ENCODE measurements at places on chromosomes 3 and 15.

DNA sequence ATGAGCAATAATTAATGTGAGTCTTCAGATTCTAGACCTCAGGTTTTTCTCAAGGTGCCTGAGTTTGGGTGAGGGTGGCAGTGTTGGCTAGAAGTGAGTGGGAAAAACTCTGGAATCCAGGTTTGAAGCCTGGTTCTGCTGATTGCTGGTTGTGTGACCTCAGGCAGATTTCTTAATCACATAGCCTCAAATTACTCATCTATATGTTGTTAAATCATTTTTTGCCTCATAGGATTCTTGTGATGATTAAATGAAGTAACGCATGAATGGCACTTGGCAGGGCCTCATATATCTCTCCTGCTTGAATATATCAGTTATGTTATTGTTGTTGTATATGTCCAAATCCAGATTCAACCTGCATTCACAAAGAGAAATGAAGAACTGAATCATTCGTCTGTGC is 60.5 kb downstream of the NR2F2 start:
- no peak for DNase-seq

DNA sequence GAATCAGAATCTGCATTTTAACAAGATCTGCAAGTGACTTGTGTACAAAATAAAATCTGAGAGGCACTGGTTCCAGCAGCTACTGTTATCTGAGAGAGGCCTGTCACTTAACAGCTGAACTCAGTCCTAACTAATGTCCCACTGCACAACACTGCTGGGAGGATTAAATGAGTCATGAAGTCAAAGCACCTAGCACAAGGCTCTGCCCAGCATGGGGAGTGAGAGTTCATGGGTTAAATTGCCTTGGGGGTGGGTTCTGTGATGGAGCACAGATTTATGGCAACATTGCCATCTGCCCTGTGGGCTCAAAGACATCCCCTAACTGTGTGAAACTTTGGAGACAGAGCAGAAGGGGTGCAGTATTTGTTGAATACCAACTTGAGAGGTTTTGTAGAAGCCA is 250.9 kb downstream of the PLCL2 start:
- DNase-seq, result no peak

DNA sequence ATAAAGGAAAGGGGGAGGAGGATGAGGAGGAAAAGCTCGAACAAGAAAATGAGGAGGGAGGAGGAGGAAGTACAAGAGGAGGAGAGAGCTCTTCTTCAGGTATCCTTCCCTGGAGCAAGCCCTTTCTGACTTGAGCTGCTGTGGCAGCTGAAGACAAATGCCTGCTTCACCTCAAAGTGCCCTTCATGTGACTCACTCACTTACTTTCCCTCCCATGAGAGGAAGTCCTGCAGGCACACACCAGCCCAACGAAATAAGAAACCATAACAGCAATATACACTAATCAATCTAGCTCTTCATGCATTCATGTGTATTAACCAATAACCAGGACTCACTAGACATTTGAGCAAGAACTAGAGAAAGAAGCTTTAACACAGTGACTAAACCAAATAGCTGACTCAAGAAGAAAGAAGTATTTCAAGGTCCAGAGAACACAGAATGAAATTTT is 251.9 kb downstream of the IGSF11 start:
- no peak for DNase-seq

DNA sequence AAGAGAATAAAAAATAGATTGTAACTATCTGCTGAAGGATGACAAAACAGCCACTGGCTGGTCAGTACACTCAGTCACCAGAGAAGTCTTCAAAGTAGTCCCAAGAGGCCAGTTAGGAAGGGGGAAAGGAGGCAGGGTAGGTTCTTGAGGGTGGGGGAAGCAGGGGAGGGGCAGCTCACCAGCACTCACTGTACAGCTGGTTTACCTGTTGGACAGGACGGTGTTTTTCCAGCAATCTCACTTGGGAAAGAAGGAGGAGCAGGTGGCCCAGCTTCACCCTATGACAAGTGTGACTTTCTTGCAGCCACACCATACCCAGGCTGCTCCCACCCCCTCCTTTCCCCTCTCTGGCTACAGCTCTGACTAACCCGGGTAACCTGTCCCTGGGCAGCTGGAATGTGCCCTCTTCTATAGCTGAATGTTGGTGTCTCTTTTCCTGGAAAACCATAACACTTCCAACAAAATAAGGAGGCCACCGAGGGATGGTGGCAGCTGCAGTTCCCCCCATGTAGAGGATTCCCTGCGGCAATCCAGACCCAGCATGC is 203.4 kb upstream of the NSMCE3 start:
- no peak for DNase-seq

DNA sequence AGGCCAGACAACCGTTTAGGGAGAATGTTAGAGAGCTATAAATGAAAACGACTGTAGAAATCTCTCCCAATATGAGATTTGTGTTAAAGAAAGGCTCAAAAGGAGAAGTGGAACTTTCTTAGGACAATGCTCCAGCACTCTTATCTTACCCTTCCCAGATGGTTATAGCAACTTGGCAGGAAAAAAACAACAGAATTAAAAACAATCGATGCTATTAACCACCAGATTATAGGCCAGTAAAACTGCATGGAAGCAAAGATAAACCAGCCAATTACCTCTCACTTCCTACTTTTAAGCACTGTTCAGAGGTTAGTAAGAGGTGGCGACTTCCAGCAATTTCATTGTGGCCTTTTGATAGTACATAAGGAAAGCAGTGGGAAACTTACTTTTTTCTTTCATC is 72.9 kb downstream of the TMCC1 start:
- no peak for DNase-seq

GRCh38 chr3:99418709-99419108 is 219.7 kb upstream of the COL8A1 start:
- DNase-seq, result no peak

DNA sequence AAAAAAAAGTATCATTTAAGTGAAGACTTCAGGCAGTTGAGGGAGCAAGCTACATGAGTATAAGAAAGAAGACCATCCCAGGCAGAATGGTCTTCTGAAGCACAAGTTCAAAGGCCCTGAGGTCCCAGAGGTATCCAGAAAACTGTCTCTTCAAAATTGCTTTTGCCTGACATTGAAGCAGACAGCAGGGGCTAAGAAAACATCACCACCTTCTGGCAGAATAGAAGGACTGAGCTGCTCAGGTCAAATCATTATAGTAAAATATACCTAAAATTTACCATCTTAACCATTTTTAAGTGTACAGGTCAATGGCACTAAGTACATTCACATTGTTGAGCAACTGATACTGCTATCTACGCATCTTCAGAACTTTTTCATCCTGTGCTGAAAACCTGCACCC is 16.4 kb downstream of the GPR160 start:
- no peak for DNase-seq

GRCh38 chr3:150757768-150758167 is 5.2 kb downstream of the SIAH2 start:
- no peak for DNase-seq

- DNase-seq, result no peak
Observed at GRCh38 chr15:85458764-85459163, 78.4 kb downstream of the AKAP13 start.

GRCh38 chr3:173553635-173554280 is 156.2 kb downstream of the NLGN1 start:
- DNase-seq, result no peak

DNA sequence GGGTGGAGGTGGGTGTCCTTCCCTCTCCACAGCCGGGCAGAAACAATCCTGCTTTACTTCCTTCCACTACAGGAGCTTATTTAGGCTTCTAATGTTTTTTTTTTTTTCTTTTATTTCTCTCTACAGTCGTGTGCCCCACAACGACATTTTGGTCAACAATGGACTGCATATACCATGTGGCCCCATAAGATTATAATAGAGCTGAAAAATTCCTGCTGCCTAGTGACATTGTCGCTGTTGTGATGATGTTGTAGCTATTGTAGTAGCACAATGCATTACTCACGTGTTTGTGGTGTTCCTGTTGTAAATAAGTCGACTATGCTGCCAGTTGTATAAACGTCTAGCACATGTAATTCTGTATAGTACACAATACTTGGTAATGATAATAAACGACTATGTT is 153.7 kb downstream of the IL20RB start:
- DNase-seq, result no peak

DNA sequence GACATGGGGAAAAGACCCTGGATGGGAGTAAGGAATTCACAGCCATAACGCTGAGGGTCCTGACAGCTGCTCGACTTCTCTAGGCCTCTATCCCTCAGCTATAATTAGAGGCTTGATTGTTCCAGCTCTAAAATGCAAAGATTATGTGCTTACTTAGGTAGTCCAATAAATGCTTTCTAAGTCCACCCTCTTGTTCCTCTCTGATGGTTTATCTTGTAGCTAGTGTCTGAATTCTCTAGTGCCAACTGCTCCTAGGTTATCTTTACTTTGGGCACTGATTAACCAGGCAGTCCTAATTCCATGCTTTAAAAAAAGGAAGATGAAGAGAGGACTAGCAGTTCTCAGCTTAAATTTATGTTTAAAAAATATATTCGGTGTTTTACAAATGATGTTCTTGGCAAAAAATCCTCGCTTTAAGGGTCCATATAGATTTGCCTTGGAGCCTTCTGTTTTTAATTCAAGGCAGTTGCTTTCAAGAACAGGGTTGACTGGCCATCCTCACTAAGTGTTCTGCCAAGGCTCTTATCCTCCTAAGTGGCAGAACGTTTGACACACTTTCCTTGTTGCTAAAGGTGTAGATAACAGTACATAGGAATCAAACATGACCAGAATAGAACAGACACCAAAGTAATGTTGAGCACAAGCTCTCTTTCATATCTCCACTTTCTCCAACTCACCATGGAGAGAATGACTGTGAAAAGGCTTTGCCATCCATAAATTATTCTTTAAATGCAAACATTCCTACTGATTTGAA is 60.6 kb downstream of the THRB start:
- no peak for DNase-seq

DNA sequence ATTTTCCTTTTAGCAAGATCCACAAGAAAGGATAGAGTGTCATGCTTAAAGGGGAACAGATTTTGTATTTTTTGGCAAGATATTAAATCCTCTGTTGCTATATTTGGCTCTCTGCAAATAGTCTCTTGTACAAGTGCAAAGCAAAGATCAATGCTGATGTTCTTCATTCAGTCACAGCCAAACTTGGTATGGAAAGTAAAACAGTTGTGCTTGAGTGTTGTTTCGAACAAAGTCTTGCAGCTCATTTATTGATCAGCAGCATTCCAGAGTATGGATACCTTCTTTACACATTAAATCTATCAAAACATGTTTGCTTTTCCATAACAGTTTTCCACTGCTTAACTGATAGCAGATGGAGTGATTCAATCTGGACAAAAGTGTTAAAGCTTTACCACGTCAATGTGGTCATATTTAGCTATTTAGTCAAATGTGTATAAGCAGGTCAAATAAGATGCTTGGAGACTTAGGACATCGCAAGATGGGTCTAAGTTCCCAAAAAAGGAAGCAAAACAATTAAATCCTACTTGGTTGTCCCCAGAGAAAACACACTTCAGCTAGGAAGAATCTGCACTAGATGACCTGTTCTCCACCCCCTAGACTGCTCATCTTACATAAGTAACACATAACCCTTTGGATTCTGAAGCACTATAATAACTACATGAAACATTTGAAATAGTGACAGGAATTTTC is 52.4 kb downstream of the VGLL3 start:
- no peak for DNase-seq

DNA sequence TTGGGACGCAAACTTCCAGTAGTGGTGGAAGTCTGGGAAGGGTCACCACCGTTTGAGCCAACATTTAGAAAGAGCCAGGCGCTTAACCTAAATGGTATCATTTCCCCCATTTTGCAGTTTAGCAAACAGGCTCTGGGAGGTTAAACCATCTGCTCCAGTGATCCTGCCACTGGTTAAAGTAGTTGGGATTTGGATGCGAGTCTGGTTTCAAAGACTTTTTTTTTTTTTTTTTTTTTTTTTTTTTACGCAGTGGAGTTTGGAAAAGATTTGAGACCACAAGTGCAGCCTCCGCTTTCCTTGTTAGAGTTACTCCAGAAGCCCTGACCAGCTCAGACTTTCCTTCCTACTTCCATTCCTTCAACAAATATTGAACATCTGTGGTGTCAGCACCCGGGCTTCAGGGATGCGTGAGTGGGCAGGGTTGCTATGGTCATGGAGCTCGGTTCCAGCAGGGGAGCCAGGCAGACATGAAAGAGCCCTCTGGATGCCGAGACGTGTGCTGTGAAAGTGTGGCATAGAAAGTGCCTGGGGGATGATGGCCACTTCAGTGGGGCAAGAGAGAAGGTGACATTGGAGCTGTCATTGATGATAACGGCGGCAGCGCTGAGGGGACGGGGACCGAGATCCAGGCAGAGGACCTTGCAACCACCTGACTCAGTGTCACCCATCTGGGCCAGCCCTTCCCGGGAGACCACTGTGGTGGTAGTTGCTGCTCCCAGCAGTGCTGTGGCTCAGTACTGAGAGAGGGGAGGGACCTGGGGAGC is 1.1 kb upstream of the RNU6-1 start:
- DNase-seq, result peak; percentile 36

DNA sequence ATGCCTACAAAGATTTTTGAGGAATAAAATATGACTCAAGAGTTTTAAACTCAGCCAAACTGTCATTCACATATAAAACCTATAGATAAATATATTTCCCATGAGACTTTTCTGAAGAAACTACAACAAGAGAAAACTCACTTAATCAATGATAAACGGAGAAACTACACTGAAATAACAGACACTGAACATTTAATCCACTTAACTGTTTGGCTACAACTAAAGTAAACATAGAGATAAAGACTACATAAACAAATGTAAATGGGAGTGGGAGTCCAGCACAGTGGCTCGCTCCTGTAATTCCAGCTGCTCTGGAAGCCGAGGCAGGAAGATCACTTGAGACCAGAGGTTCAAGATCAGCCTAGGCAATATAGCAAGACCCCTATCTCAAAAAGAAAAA is 79.2 kb downstream of the MEX3B start:
- no peak for DNase-seq

- no peak for DNase-seq
Observed at GRCh38 chr3:160857476-160858119, 101.6 kb downstream of the PPM1L start.

GRCh38 chr3:191237047-191237882 is 38.2 kb downstream of the OSTN start:
- no peak for DNase-seq

GRCh38 chr15:50381438-50381837 is 26.4 kb upstream of the GABPB1 start:
- no peak for DNase-seq

DNA sequence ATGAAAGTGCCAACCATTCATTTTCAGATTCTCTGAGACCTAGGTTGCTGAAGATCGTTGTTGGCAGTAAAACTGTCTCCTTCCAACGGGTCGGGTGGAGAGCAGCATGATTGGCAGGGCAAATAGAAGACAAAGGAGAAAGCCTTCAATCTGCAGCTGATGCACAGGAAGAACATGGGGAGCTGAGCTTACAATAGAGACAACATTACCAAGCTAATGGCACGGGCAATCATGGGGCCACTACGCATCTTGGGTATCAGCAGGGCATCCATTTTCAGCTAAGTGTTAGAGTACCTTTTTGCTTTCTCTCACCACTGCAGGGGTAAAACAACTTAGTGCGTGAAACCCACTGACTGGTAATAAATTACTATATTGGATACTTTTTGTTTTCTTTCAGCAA is 114.8 kb downstream of the WDR72 start:
- DNase-seq, result no peak

DNA sequence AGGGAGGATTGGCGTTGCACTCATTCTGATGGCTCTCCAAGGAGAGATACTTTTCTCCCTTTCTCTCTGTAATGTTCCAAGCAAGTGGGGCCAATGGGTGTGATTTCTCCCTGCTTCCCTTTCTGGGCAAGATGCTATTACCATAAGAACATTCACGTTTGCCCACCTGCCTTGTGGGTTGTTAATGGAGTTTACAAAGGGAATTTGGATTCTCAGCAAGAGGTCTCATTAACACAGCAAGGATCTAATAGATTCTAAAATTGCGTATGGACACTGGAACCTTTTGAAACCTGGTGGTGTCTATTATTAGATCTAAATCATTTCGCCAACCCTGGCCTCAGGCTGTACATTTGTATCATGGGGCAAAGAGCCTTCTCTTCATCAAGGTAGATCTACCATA is 74.1 kb downstream of the SLCO3A1 start:
- DNase-seq, result no peak

Data from activated T-cell treated with anti-CD3 and anti-CD28 coated beads, Interleukin-2, amount 50 U/mL, for 1 hour (primary cell).